ENCODE measurements at places on chromosomes 12 and 14. TPM values are rescaled to one million over a fixed set of nuclear protein-coding genes. Genes with fewer than 3 reads are reported as not detected.
A peak's percentile ranks its signal among the peaks of the same experiment; 100 is the strongest.

Gene WDHD1
- polyA plus RNA-seq = 15.3 TPM

Gene SCN8A
- polyA plus RNA-seq = 1.5 TPM

Gene ANHX
- polyA plus RNA-seq = not detected

Gene MBD6
- polyA plus RNA-seq = 98.6 TPM

Gene EIF5
- polyA plus RNA-seq = 240 TPM

Gene OVCH1
- polyA plus RNA-seq = 0.89 TPM

Gene TAS2R30
- 0.22 TPM for polyA plus RNA-seq

Gene KRT7
- polyA plus RNA-seq = 86.8 TPM

Gene WSCD2
- polyA plus RNA-seq = 10.4 TPM

Gene KLRC1
- 0.67 TPM for polyA plus RNA-seq

Gene PCED1B
- polyA plus RNA-seq = 5.9 TPM

Gene NUDT14
- 21.5 TPM for polyA plus RNA-seq

- no peak for DNase-seq
Observed at GRCh38 chr14:21054123-21054767, 3.4 kb upstream of the RNASE8 start.

DNA sequence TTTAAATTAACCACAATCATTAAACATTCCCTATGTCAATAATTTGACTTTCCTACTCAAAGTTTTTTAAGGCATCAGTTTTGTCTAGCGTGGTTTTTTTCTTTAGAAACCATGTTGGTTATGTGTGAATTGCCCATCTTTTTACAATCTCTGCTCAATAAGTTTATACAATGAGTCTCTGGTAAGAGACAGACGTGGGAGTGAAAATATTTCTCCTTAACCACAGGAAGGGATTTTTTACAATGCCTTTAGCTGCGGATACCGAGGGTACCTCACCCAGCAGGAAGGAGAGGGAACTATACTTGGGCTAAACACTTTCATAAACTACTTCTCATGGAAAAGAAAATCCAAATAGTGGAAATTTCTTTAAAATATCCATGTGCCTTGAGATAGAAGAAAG is 191.4 kb upstream of the BCL2L14 start:
- DNase-seq = no peak

GRCh38 chr12:89959179-89959578 is 250.5 kb upstream of the ATP2B1 start:
- no peak for DNase-seq

DNA sequence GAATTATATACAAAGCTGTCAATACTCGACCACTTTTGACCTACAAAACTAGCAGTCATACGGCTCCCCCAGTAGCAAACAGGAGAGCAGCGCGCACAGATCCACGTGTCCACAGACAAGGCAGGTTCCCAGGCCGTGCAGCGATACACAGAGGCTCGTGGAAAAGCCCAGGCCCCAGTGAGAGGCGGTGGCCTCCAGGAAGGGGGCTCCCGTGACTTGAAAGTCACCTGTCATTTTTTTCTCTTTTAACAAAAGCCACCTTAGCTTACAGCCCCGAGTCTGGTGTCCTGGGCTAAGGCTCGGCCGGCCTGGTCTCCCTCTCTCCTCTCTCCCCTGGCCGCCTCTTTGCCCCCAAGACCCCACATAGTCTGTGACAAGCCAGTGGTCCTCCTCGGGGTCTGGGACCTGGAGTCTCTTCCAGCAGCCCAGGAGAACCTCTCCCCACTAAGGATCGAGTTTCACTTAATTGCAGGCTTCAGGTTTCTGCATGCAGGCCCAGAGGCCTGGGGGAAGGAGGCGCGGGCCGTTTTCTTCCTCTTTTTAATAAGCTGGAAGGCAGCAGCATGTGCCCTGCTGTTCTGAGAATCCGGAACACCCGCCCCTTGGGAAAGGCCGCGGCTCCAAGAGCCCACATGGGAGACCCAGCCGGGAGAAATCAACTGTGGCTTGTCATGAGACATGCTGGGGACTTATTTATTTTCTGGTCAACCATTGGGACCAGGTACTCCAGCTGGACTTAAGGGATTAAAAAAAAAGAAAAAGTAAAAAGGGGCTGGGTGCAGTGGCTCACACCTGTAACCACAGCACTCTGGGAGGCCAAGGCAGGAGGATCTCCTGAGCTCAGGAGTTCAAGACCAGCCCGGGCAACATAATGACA is 15.9 kb downstream of the NCOR2 start:
- DNase-seq = no peak

DNA sequence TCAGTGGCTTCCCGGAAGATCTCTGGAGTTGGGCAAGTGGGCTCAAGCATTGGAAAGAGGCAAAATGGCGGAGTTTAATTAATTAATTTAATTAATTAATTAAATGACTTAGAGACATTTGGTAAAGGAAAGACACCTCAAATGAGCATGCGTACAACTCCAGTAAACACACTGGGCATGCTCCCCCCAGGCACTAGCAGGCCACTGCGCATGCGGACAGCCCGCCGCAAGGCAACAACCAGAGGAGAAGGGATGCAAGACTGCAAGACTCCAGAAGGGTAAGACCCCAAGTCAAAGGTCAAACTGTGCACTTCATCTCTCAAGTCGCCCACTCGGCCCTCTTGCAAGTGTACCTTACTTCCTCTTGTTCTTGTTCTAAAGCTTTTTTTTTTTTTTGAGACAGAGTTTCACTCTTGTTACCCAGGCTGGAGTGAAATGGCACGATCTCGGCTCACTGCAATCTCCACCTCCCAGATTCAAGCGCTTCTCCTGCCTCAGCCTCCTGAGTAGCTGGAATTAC is 57.8 kb upstream of the PSMC1 start:
- DNase-seq = no peak

DNA sequence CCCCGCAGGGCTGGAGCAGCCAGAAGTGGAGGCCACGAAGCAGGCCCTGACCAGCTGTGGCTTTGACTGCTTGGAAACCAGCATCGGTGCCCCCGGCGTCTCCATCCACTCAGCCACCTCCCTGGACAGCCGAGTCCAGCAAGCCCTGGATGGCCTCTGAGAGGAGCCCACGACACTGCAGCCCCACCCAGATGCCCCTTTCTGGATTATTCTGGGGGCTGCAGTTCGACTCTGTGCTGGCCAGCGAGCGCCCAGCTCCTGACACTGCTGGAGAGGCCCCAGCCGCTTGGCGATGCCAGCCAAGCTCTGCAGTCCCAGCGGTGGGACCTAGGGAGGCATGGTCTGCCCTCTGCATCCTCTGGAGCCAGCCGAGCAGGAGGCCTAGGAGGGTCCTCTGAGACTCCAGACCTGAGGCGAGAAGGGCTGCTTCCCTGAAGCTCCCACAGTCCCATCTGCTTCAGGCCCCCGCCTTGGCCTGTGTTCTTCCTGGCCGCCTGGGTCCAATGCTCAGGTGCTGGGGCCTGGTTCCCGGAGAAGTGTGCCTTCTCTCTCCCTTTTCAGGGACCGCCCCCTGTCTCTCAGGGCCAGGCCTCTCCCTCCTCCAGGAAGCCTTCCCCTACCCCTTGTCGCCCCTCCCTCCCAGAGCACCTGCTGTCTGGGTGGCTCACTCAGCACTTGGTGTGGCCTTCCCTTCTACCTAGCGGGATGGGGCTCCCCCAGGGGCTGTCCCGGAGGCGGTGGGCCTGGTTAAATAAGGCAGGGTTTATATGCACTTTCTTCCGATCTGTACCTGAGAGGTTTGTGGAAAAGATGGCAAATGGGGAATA is 23.0 kb downstream of the MVK start:
- no peak for DNase-seq

DNA sequence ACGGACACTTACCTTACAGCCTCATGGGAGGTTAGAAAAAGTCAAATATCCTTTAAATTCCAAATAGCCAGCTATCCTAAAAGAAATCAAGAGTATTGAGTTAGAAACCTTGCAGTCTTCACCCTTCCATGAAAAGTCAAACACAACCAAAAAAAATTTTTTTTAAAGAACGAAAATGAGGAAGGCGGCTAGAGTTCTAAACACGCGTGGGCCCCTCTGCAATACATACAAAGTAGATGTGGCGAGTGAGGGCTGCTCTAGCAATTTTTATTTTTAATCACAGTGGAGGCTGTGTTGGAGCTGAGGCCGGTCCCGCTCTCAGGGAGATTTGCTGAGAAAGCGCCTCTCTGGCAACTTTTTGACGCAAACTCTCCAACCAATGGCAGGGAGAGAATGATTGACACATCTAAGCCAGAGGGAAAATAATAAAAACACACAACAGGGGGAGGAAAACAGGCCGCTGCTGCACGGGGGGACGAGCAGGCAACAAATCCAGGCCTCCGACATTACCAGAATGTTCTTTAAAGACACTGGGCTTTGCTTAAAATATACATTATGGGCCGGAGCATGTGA is at the start of gene OTX2:
OTX2 (minus strand) TSS at position 333 of the 573 bp plus-strand sequence. CDS start 5,023 bp downstream, outside the sequence.
- no peak for DNase-seq

DNA sequence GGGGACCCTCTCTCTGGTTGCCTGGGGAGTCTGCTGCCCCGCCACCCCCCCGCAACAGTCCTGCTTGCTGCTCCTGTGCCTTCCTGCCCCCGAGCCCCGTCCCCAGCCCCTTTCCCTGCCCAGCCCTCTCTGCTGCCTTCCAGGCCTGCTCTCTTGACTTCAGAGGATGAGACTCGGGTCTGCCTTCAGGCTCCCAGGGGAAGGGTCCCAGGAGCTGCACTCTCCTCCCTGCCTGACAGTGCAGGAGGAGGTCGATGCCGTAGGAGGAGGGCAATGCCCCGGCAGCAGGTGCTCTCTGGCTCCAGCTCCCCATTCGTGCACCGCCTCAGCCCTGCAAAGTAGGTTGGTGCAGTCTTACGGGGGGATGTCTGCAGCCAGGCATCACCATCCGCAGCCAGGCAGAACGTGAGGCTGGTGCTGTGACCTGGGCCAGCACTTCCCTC is 185.1 kb upstream of the C14orf180 start:
- DNase-seq = no peak

DNA sequence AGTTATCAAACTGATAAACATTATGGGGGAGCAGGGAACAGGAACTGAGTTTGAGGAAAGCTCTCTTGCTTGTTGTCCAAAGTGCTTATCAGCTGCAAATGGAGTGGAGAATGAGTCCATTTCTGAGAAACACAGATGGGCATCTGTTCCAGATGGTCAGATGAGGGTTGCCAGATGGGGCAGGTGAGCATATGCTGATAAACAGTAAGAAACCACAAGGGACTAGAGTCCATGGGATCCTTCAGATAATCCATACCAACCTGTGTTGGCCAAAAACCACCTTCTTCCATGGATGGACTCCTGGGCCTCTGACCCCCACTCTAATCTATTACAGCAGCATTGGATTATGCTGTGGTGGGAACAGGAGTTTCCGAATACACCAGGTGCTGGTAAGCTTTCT is 38.3 kb downstream of the GNS start:
- DNase-seq = no peak

- no peak for DNase-seq
Observed at GRCh38 chr14:23582906-23583760, 4.5 kb upstream of the JPH4 start.

- DNase-seq = peak; percentile 90
Observed at GRCh38 chr12:110583137-110584059, at the start of gene PPTC7. PPTC7 (minus strand) TSS chr12:110583318; CDS start chr12:110583031, 287 bp downstream.

DNA sequence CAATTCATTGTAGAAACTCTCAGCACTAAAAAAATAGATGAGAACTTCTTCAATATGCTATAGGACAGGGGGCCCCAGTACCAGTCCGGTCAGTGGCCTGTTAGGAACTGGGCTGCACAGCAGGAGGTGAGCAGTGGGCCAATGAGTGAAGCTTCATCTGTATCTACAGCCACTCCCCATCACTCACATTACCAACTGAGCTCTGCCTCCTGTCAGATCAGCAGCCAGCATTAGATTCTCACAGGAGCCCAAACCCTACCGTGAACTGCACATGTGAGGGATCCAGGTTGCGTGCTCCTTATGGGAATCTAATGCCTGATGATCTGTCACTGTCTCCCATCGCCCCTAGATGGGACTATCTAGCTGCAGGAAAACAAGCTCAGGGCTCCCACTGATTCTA is 15.7 kb upstream of the ANO2 start:
- DNase-seq = no peak

DNA sequence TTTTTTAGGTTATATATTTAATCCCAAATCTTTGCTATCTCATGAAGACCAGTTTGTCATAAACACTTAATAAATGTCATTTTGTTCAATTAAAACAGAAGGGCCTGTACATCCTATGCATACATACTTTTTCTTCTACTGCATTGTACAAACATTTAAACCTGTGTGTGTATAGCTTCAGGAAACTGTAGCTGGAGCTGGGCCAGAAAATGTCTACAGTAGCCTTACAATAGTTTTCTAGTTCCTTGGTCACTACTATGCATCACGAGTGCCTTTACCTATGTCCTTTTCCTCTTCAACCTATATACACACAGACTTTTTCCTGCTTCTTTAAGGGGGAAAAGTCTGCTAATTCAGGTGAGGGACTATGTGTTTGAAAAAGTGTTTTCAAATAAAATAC is 302.8 kb downstream of the PAWR start:
- DNase-seq = no peak

DNA sequence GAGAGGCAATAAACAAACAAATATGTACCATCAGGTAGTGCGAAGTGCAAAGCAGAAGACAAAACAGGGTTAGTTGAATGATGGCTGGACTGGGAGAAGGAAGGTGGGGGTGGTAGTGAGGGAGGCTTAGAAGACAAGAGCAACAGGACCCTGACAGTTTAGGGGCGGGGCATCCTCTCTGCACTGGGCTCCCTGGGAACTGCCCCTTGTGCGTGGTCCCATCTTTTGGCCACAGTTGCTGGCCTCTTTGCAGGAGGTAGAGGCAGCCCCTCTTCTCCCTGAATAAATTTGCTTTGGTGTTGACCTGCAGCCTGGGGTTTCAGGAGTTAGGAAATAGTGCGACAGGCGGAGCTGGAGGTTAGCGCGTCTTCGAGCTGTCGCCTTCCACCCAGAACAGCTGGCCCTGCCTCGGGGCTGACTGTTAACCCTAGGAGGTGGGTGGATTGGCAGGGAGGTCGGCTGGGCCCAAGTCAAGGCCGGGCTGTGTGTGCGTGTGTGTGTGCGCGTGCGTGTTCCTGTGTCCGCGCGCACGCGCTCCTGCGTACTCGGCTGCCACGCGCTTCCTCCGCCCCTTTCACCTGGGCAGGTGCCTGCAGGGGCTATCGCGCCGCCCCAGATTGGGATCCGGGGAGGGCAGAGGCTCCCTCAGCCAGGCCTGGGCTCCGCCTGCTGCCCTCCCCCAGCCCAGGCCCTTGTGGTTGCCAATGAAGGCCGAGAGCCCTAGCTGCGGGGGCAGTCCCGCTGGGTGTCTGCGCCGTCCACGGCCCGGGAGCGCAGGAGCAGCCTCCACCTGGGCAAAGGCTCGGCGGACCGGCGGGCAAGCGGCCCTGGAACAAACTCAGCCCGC is 180.8 kb downstream of the ADCK1 start:
- no peak for DNase-seq

- DNase-seq = no peak
Observed at GRCh38 chr12:11718105-11718504, 68.6 kb downstream of the ETV6 start.

GRCh38 chr12:8905546-8905945 is 8.8 kb upstream of the PHC1 start:
- no peak for DNase-seq

DNA sequence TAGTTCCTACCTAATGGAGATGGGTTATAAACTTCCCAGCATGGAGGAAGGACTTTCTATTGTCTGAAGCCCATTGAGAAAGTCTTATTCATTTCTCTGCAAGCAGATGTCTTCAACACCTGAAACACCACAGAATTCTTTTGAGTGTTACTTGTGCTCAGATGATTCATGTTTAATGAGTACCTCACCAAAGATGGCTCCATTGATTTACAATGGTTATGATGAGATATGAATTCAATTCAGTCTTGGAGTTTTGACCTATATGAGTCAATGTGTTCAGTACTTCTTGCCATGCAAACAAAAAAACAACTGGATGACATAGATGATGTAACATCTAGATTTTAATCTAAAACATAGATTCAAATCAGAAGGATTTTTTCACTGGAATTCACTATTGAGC is 15.4 kb upstream of the PAWR start:
- no peak for DNase-seq

GRCh38 chr12:27747111-27747820 is 32.8 kb upstream of the KLHL42 start:
- DNase-seq = no peak
